ENCODE measurements at places on chromosomes 5 and 9.

- no peak for DNase-seq
Measured at GRCh38 chr5:40842351-40842750, 1.2 kb downstream of the CARD6 start.

DNA sequence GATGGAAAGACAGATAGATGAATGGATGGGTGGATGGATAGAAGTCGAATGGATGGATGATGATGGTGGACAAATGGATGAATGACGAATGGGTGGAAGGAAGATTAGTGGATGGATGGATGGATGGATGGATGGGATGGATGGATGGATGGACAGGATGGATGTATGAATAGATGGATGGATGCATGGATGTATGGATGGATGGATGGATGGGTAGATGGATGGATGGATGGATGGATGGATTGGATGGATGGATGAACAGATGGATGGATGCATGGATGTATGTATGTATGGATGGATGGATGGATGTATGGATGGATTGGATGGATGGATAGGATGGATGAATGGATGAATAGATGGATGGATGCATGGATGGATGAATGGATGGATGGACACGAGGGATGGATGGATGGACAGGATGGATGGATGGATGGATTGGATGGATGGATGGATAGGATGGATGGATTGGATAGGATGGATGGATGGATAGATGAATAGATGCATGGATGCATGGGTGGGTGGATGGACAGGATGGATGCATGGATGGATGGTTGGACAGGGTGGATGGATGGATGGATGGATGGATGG, 52.4 kb downstream of the DUSP1 start:
- no peak for DNase-seq

DNA sequence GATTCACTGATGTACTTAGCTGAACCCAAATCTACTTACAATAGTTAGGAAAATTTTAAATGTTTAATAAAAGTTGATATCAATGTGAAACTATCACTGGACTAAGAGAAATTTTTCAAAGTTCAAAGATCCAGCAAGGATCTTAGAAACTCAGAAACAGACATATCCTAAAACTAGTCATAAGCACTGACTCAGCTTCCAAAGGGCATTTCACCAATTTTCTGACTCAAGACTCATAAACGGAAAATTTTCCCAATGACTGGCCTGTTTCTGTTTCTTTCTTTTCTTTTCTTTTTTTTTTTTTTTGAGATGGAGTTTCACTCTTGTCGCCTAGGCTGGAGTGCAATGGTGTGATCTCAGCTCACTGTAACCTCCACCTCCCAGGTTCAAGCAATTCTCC, 66.6 kb downstream of the CDC14B start:
- no peak for DNase-seq

DNA sequence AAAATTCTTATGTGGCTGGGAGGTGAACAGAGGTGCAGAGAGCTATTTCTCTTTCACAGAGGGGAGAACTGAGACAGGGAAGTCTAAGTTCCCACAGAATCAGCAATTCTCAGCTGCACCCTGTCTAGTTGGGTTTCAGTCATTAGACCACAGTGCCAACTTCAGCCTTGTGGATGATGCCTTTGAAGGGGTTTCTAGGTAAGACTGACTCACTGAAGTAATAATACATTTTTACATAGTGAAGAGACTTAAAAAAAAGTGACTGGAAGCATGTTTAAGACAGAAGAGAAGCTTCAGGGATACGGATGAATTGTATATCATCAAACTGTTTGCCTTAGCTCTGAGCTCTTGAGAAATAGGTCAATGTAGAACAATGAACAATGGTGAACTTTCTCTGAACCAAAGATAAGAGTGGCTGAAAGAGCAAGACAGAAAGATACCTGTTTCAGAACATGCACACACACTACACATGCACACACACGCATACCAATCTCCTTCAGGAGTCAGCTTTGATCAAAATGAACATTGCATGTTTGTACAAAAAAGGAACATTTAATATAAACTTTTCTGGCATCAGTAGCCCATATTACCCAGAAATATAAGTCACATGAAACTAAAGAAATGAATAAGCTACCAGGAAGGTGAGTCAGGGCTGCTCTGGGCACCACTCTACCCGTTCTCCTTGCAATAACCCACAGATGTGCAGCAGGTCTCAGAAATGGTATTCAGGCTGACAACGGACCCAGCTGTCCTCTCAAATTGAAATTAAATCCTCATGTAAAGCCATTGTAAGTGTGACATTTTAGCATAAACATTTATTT, 12.6 kb upstream of the FYB1 start:
- DNase-seq, result no peak

GRCh38 chr5:171906703-171907590, 99.5 kb downstream of the FBXW11 start:
- DNase-seq, result no peak

GRCh38 chr5:174910245-174910737, 185.9 kb downstream of the MSX2 start:
- peak; percentile 26 for DNase-seq

GRCh38 chr5:19498852-19499251, 489.1 kb downstream of the CDH18 start:
- no peak for DNase-seq

DNA sequence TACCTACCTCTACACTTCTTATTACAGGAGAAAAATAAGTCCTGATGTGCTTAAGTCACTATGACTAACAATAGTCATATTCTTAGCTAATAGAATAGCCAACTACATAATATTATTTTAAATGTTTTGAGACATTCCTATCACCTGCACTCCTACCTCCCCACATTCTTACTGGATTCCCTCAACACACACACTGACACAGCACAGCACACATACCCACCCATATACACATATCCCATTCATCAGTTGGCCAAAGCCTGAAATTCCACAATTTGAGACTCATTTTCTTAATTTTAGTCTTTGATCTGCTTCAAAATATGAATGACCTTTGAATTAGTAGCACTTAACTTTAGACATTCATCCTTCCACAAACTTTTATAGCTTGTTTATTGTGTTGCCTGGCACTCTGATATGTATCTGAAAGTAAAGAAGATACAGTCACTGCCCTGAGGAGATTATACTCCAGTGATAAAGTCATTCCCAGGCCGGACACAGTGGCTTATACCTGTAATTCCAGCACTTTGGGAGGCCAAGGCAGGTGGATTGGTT, 168.3 kb upstream of the RASA1 start:
- no peak for DNase-seq

DNA sequence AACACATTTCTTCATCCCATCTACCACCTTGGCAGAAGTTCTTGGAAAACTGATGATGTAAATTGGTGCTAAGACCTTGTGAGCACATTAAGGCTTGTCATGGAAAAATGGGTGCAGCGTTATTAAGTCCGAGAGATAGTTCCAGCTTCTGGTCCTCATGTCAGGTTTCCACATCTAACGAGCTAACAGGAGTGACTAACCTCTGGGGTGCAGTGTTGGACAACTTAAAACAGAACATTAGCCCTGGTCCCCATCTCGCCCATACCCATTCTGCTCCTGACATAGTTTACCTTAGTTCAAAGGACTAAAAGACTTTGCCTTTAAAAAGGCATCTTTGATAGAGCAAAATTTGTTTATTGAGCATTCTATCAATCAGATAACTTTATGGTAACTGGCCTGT, 128.0 kb downstream of the SLC1A3 start:
- DNase-seq, result no peak

- no peak for DNase-seq
Measured at GRCh38 chr5:101590384-101590783, 687.3 kb upstream of the ST8SIA4 start.

DNA sequence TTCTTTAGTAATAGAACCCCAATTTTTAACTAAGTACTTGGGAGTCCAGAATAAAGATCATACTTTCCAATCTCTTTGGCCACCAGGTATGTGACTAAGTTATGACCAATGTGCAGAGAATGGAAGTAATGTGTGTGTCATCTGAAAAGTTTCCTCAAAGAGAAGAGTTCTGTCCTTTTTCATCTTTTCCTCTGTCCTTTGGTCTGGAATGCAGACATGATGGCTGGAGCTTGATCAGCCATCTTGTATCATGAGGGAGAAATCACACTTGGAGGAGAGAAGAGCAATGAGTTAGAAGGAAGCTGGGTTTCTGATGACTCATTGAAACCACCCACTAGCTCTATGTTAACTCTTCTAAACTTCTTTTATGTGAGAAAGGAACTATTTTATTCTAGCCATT, 5.5 kb upstream of the CPEB4 start:
- DNase-seq, result no peak

GRCh38 chr9:99472240-99472915, 250.3 kb downstream of the SEC61B start:
- DNase-seq, result no peak
